ENCODE measurements at places on chromosomes 2 and 18. TPM values are rescaled to one million over a fixed set of nuclear protein-coding genes. Genes with fewer than 3 reads are reported as not detected.

PKDCC gene
- total RNA-seq, result not detected

REG3G gene
- not detected for total RNA-seq

TMEM163 gene
- total RNA-seq, result not detected

RAD51AP2 gene
- not detected for total RNA-seq

SERPINB11 gene
- not detected for total RNA-seq
